ENCODE measurements at places on chromosomes 2 and 18.

DNA sequence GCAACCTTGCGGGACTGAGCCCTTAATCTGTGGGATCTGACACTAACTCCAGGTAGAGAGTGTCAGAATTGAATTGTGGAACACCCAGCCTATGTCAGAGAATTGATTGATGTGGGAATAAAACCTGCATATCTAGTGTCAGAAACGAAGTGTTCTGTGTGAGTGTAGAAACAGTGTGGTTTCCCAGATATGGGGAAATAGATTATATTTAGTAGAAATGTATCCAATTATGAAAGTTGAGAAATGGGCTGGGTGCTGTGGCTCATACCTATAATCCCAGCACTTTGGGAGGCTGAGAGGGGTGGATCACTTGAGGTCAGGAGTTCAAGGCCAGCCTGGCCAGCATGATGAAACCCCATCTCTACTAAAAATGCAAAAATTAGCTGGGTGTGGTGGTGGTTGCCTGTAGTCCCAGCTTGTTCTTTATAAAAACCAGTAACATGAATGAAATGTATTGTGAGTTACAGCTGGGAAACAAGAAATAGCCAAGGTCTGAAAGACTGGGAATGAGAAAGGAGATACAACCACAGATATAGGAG is 4.3 kb upstream of the TP53I3 start:
- DNase-seq = peak; percentile 5

DNA sequence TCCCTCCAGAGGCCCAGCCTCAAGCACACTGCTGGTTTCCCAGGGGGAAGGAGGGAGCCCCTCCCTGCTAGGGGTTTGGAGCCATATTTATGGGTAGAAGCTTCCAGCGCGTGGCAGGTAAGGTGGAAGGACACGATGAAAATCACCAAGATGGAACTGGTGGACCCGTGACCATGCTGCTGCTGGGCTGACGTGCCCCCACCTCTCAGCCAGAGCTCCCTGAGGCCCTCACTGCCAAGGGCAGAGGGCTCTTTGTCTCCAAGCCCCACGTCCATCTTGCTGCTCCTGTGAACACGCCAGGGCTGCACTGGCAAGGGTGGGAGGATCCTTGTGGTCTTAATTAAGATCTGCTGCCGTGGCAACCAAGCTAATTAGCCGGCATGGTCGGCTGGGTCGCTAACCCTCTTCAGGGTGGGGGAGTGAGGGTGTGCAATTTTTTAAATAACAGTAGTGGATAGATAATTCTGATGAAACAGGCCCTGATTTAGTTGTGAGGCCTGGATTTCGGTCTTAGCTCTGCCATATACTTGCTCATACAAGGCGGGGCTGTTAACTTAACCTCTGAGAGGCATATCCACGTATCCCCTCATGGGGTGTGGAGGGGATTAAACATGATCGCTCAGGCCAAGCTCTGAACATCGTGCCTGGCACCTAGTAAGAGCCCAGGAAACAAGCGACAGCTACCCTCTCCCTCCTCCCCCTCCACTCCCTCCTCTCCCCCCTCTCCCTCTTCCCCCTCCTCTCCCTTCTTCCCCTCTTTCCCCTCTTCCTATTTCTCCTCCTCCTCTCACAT is 232.8 kb downstream of the CELF4 start:
- no peak for DNase-seq

DNA sequence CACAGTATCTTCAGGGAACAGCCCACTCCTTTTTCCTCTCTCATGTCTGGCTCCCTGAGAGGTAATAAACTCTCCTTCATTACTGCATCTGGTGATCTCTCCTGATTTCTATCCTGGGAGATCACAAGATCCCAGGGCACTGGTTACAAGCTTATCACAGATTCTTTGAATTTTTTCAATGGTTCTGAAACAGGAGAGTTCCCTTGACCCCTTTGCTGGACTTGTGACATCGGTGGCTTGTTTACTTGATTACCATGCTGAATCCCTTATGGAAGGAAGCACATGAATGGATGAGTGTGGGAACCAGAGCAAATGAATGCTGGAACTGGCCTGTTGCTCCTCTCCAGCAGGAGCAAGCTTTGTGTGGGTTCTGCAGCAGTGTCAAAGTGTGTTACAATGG is 67.2 kb upstream of the HNMT start:
- DNase-seq = no peak

GRCh38 chr18:57677262-57678211 is 55.9 kb upstream of the NARS1 start:
- DNase-seq = no peak

DNA sequence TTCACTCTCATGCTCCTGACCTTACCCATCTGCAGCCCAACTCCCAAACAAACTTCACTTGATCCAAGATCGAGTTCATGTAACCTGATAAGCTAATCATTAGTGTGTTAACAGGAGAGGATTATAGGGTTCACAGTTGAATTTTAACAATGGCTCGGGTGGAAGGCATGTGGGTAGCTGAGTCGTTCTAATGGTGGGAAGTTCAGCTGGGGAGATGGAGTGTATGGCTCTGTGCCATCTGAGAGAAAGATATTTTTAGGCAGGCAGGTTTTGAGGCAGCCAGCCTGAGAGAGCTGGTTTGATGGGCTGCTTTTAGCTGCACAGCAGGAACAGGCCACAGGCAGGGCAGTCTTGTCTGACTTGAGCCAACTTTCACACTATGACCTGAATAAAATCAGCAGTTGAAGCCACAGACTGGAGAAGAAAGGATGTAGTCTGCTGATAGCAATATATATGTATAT is 17.7 kb upstream of the NFE2L2 start:
- no peak for DNase-seq

DNA sequence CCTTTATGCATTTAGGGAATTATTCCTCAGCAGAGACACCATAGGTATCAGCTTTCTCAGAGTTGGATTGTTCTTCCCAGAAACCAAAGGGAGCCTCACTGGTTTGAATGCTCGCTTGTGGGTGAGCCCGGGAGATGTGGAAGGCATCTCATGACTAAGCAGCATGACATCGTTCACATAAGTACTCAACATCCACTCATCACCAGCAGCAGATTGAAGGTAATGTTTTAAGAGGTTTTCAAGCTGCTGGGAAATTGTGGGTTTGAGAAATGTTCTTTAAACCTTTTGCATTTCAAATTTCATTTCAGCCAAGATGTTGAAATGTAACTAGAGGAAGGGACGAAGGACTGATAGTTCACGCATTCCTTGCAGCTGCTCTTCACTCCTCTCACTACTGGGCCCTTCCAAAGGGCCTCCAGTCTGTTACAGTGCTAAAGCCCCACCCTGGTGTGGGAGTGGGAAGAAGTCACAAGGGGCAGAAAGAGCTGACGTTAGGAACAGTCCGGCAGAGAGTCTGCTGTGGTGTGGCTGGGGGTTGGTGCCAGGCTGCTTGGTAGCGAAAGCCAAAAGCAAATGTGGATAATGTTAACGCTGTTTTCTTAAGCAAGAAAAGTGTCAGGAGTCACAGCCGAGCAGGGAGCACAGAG is 324.5 kb upstream of the EPHA4 start:
- no peak for DNase-seq

DNA sequence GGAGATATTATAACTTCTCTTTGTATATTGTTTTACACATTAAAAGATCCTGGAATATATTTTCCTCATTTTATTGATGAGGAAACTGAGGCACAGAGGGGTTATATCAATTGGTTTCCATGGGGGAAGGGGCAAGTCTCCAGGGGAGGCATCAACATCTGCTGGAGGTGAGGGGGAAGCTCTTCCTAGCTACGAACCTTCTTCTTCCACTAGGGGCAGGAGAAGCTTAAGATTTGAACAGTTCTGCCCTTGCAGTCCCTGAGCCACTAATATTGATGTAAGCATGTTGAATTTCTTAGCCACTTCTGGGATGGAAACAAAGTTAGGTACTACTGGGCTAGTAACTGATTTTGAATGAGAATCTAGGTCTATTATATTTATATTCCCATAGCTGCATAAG is 140.1 kb upstream of the AQP4 start:
- DNase-seq = no peak

- DNase-seq = no peak
Observed at GRCh38 chr18:70636991-70637390, 348.1 kb downstream of the SOCS6 start.

DNA sequence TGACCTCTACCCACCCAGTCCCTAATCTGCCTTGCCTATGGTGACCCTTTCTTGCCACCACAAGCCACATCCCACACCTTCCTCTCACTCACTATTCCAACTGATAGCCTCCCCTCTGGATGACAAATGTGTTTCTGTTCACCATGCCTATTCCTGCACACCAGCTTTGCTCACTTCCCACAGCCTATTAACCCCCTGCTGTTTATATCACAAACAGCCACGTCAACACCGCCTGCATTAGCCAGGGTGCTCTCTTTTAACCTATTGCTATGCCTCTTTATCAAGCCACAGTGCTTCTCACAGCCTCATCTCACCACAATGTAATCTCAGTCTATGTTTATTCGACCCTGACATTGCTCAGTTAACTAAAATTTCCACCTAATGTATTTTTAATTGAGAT is 271.8 kb downstream of the SUCLG1 start:
- DNase-seq = no peak

DNA sequence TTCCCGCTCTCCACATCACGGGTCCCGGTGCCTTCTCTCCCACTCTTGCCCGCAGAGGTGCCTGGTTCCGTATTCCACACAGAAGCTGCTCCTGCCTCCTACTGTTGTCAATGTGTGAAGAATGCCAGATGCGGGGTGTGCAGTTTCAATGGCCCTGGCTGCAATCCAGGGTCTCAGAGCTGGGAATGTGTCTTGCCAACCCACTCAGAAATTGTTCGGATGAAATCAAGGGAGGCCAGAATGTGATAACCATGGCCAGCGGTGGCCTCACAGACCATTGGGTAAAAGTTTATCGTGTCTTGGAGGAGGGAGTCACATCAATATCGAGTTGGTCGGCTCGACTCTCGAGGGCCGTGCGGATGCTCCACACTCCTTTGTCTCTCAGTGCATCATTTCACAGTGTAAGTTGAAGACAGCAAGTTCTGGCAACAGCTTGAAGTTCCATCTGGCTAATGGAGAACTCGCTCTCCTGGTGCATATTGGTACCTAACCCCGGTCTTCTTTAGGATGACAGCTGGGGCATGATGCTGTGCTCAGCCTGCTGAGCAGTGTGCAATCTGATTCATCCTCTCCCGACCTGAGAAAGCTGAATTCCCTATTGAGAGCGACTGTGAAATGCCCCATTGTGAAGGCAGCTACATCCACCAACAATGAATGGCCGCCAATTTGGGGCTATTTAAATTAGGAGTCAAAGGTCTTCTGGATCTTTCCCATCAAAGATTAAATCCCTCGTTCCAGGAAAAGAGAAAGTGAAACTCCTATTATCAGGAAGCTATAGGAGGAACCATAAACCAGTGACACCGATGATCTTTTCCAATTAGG is 389.0 kb downstream of the SOX11 start:
- no peak for DNase-seq

DNA sequence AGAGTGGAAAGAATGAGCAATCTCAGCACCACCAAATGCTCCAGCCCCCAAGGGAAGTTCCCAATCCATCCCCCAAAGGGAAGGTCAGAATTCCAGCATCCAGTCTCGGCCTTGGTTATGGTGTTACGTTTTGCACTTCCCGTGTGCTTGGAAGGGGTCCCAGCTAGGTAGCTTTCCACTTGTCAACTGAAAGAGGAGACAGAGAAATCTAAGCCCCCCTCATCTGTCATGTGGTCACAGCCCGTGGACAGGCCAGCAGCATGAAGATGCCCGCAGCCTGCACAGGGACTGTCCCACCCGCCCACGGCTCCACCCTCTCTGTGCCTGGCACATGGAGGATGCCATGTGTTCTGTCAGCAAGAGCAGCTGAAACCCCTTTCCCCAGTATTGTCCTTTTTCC is 32.1 kb downstream of the RHOB start:
- no peak for DNase-seq

- no peak for DNase-seq
Observed at GRCh38 chr18:13217971-13218367, 591 bp upstream of the LDLRAD4 start.

GRCh38 chr2:12428324-12428723 is 288.4 kb upstream of the TRIB2 start:
- DNase-seq = peak; percentile 55

GRCh38 chr18:74351354-74351753 is 35.7 kb downstream of the C18orf63 start:
- no peak for DNase-seq

- DNase-seq = no peak
Observed at GRCh38 chr2:34547900-34548299, 948.8 kb upstream of the FAM98A start.

DNA sequence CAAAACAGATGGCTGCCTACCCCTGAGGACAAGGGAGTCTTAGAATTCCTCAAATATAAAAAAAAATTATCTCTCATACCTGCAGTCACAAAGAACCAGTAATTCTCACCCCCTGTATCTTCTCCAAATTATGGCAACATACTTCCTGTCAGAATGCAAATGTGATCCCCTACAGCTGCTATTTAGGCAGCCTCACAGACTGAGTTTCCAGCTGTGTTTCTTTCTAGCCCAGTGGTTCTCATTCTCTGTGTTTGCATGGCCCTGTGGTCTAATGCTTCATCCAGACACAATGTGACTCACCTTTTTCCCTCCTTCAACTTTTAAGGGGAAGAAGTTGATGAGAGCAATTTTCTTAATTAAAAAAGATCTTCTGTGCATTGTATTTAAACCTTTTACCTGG is 726.3 kb downstream of the TSN start:
- no peak for DNase-seq

DNA sequence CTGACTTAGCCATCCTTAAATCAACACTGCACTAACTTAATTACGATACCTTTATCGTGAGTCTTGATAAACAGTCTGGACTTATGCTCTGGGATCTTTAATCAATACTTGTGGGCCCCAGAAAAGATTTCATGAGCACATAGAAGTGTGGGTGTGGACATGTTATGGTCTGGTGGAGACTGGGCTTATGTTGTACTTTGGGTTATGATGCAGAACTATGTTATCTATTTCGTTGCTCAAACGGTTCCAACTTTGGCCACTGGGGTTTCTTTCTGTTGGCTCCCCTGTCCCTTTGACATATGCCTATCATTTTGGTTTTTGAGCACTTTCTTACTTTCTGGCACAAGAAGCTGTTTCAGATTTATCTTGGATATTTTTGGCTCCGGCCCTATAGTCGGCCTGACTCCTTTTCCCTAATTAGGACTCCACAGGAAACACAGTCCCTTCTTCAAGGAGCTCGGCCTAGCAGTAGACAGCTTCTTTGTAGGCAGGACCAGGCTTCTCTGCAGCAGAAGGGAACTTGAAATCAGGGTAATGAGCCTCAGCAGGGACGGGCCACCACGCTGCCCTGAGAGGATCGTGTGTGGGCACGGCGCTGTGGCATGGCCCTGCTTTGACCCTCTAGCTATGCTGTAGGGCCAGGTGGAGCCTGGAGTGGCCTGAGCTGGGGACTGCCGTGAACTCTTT is 54.6 kb upstream of the TXNDC2 start:
- no peak for DNase-seq

DNA sequence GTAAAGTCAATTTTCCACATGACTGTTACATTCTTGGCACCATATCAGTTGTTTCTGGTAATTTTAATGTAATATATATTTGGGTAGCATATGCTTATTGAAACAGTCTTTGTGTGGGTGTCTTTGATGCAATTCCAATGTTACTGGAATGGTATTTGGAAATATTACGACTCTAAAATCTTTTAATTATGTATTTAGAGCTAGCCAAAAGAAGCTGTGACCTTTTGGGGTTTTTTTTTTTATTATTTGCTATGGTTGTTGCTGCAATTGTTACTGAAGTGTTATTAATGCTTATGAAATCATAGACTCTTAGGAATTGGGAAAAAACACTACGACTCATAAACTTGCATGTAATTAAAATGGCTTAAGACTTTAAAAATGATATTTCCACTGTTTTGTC is 95.9 kb downstream of the AOX1 start:
- no peak for DNase-seq

Measured in H9 (cell line).